ENCODE measurements at places on chromosomes 5 and 9.

DNA sequence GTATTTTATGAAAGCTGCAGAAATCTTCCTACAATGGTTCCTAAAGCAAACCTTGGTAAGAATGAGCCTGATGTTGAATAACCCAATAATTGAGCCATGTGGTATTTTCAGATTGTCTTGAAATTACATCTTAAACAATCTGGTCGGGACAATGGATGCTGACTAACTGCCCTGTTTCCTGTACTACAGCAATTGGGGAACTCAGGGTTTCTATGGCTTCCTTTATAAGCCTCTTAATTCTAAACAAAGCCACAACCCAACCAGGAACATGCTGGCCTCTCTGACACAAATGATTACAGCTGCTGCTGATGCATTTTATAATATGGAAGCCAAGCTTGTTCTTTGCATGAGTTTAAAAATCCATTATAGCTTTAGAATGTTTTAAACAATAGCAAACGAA, 30.2 kb downstream of the PTPN3 start:
- DNase-seq: no peak

GRCh38 chr9:92534204-92534603, 1.6 kb downstream of the ECM2 start:
- no peak for DNase-seq

DNA sequence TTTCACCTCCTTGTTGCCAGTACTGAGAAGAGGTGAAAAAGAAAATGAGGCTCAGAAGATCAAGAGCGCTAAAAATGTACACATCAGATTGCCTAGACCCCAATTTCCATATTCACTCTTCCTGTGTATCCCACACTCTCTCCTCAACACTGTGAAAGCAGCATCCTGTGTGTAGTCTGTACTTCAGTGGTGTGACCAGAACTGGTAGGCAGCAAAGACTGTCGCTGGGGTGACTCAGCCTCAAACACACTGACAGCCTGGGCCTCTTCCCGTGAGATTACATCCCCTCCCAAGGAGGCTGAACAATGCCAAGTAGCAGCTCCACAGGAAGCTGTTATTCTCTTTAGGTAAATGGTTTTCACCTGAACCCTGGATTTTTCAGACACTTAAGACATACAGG, 135.5 kb downstream of the CCDC192 start:
- DNase-seq: no peak

- no peak for DNase-seq
These were observed 85.2 kb downstream of the ATG10 start for GRCh38 chr5:82057051-82057450.

DNA sequence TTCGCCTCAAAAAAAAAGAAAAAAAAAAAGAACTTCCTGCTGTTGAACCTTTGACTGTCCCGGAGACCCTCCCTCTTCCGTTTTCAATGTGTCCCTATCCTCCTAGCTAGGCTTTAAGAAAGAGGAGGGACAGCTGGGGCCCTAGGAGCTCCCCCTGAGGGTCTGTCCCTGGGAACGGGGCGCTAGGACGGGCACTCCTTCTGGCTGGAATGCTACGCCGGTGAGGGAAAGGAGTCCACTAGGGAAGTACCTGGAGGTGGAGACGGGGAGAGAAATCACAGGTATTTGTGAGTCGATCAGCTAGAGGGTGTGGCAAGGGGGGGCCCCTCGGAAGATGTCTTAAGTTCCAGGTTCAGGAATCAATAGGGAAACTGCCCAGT, 4.6 kb downstream of the SIT1 start:
- peak; percentile 18 for DNase-seq

DNA sequence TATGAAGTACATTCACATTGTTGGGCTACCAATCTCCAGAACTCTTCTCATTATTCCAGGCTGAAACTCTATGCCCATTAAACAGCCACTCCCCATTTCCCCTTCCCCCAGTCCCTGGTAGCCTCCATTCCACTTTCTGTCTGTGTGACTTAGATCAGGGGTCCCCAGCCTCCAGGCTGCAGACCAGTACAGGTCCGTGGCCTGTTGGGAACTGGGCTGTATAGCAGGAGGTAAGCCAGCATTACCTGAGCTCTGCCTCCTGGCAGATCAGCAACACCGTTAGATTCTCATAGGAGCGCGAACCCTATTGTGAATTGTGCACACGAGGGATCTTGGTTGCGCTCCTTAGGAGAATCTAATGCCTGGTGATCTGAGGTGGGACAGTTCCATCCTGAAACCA, 23.1 kb downstream of the ZNF618 start:
- DNase-seq: no peak

DNA sequence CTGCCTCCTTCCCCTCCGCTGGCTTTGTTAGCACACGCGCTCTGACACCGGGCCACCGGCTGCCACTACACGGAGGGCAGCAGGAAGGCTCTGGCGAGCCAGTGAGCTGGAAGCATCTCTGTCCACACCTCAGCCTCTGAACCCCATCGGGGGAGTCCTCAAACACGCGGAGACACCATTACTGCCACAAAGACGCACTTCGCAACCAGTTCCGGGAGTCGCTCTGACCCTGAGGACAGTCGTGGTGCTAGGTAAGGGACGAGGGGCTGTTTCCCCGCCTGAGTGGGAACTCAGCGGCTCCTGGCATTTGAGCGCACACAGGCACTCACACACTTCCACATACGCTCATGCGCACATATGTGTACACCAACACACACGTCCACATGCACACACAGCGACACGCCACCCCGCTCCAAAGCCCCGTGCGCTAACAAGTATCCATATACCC, 160.0 kb downstream of the C9orf152 start:
- DNase-seq: no peak

DNA sequence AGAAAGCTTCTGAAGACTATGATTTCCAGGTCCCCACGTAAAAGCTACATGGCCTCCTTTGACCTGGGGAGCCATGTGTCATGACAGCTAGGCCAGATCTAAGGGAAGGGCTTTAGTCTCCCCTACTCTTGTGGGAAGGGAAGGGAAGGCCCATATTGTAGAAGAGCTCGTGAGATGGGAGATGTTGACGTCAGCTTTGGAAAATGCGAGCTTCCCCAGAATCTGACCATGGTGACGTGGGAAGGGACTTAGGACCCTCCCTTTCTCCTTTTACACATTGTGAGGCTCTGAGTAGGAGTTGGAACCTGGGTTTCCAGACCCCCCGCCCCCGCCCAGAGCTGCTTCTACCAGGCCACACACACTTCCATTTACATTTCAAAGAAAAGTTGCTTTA, 165.5 kb downstream of the SYK start:
- no peak for DNase-seq

DNA sequence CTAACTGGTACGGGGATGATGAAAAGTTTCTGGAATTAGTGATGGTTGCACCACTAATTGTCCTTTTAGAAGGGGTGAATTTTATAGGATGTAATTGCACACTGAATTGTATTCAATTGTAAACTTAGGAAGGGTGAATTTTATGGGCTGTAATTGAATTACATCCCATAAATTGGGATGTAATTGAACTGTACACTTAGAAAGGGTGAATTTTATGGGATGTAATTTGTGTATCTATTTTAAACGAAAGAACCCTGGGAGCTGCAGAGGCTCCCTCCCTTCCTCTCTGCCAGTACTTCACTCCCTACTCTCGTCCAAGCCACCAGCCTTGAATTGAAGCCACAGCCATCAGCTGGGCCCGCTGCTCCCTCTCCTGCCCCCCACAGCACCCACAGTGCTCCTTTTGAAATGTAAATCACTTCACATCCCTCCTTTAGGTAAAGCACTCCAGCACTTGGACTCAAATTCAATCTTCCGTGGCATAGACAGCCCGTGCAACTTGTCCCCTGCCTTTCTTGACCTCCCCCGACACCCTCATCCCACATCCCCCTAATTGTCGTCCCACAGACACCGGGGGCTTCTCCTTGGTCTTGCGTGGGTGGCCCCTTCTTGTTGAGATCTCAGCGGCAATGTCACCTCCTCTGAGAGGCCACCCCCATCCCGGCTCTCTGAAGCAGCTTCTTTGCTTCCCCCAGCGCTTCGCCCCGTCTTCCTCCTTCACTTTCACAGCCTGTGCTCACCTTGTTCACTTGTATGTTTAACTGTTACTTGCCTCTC, 84.2 kb upstream of the HRH2 start:
- DNase-seq: no peak

GRCh38 chr9:125747765-125748445, 732 bp downstream of the PBX3 start:
- peak; percentile 24 for DNase-seq

DNA sequence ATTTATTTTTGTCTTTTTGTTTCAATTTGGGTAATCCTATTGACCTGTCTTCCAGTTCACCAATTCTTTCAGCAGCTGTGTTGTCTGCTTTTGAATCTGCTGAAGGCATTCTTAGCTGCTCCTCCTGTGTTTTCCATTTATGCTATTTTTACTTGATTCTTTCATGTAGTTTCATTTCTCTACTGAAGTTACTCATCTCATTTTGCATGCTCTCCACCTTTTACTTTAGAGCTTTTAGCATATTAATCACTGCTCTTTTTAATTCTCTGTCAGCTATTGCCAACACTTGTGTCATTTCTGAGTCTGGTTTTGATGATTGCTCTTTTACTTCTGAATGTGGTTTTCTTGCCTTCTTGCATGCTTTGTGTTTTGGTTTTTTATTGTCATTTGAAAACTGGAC, 496.0 kb upstream of the CLINT1 start:
- no peak for DNase-seq

- no peak for DNase-seq
These were observed 18.8 kb downstream of the GLE1 start for GRCh38 chr9:128523199-128523925.

DNA sequence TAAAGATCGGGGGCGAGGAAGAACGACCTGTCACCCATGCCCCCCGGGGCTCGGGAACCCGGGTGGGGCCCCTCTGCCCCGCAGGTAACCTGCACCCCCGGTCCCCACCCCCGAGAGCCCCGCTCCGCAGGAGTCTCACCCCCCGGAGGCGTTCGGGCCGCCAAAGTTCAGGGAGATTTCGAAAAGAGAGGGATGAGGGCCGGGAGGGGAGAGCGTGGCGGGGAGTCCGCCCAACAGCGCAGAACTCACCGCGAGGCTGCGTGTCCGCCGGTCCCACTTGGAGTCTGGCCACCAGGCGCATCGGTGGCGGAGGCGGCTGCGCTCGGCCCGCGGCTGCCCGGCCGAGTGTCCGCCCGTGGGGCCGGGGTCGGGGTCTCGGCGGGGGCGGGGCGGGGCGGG, at the start of gene PHF19:
TSS of gene PHF19 (minus strand) at position 347 of the 399 bp plus-strand sequence. CDS start 2,447 bp downstream, outside the sequence.
- DNase-seq: peak; percentile 37

DNA sequence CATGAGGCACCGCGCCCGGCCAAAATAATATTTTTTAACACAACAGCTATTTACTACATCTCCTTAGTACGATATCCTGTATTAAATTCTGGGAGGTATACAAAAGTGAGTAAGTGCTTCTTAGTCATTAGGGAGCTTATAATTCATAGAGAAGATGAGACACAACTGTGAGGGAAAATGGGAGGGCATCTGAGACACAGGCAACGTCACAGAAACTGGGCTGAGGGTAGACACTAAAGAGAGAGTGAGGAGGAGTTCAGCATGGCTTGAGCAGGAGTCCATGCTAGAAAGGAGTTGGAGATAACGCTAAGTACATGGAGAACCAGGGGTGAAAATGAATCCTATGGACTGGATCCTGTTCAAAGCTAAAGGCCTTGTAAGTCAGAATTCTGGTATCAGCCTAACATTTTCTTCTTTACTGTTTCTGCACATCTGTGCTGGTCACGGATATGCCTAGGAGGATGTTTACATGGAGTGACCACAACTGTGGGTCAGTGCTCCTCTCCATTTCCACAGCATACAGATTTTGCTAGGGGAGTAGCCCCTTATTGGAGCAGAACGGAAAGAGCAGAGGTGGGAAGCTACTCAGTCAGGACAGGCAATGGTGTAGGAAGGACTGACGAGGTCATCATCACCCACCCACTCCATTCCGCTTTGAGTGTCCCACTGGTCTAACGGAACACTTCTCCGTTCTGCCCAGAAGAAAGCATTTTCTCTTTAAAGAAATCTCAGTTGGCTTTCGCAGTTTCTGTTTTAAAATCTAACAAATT, 310.4 kb upstream of the EFNA5 start:
- no peak for DNase-seq

- DNase-seq: no peak
These were observed 316.9 kb downstream of the ADGRV1 start for GRCh38 chr5:90875456-90875855.

DNA sequence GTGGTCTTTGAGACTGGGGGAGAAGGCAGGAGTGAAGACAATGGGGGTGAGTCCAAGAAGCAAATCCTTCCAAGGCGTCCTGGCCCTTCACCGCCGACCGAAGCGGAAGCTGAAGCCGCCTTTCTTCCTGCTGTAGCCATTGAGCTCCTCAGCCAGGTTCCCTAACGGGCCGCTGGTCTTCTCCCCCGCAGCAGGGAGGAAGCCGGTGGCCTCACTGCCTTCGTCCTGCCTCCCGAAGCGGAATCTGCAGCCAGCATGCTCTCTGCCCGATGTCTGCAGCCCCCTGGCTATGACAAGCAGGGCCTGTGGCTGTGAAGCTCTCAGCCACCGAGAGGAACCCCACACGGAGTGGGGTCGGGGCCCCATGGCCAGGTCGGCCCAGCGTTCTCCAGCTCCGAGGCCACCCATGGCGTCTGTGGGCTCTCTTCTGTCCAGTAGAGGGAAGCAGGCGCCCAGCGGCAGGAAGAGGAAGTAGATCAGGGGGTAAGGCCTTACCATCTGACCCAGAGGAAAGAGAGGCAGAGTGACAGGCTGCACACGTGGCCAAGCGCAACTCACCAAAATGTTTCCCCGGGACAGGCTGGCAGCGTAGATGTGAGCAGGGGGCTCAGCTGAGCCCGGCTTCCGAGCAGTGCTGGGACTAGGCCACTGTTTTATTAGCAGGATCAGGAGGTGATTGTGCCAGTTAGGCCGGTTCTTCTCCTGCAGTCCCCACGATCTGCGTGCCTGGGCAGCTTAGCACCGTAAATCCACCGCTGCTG, 3.1 kb downstream of the QRFP start:
- peak; percentile 7 for DNase-seq

DNA sequence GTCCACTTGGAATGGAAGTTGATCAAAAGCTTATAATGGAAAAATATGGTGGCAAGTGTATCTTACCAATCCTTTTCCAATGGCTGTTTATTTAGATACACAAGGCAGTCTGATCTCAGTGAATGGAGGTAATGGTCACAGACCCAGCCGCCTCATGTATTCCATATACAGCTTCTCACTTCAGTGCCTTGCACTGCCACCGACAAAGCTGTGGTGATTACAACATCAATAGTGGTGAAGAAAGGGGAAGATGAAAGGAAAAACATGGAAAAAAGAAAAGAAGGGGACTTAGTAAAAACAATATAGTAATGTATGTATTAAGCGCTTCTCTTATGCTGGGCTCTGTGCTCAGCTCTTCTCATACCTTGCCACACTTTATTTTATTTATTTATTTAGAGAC, 297.3 kb upstream of the RASA1 start:
- DNase-seq: no peak

DNA sequence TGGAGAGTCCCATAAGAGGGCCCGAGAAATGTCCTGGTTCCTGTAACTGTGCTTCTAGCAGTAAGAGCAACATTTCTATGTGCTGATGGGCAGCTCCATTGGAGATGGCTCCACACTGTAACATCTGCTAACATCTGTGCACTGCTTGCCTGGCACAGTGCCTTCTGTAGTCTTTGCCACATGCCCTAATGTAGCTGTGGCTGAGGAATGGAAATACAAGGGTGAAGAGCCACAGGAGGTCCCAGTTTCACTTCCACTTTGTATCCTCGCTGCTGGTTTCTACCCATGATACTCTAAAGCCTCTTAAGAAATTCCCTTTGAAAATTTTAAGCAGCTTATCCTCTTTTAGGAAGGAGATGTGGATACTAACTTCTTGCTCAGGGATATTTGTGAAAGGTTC, 97.4 kb downstream of the HOMER1 start:
- no peak for DNase-seq
